ENCODE measurements at places on chromosomes 6 and 20.

- no peak for DNase-seq
These were observed 133.4 kb upstream of the KCNG1 start for GRCh38 chr20:51156041-51156982.

DNA sequence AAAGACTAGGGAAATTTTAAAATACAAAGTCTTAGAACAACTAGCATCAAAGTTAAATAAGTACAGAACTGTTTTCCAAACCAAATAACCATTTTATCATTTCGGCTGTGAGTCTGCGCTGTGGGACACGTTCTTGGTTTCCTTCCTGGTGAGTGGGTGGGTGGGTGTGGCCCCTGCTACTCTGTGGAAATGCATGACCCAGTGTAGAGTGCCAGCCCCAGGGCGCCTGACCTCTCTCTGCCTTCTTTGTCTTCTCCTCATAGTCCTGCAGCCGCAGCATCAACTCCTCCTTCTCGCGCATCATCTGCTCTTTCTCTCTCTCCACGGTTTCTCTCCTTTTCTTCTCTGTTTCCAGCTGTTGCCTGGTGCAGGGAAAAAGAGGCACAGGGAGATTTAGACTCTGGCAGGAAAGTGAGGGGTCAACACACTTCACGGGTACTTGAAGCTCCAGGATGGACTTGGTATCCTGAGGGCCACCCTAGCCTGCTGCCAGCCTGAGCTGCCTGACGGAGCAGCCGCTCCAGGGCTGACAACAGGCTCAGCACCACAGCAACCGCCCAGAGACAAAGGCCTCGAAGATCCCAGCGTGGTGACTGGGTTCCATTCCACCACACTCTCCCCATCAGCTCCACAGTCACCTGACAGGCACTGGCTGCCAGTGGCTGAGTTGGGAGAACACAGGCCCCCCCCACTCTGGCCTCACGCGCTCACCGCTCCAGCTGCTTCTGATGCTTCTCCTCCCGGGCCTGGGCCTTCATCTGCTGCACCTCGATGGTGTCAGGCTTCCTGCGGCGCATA is 48.4 kb downstream of the EZR start:
- no peak for DNase-seq

GRCh38 chr6:106568530-106568929 is 60.8 kb downstream of the RTN4IP1 start:
- peak; percentile 41 for DNase-seq

- no peak for DNase-seq
These were observed 359.0 kb downstream of the ESR1 start for GRCh38 chr6:152166497-152166896.

GRCh38 chr6:148851683-148852556 is 105.1 kb downstream of the UST start:
- DNase-seq, result no peak

DNA sequence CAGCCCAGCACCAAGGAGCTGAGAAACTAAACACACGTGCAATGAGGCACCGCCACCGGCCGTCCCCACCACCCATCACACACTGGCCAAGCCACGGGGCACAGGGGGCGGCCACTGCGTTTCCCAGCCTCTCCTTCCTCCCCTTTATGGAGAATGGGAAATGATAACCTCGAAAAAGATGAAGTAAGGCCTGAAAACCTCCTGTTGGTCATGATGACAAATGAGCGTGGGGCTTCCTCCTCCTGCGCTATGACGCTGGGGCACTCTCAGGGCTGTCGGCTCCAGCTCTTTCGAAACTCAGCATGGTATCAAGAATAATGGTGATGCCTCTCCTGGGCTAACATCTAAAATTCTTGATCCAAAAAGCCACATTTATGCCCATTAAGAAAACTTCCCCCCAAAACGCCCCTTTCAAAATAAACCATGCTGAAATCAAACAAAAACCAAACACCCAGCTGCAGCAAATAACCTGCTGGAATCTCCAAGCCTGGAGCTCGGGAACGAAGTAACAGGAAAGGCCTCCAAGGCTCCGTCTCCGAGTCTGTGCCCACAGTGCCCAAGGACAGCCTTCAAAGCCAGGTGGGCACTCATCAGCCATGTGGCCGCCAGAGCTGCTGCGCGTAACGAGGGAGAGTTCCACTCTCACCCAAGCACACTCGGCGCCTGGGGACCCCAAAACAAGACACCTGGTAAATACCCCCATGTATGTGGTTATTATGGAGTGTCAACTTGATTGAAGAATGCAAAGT is 50.0 kb downstream of the TAF4 start:
- DNase-seq, result no peak

DNA sequence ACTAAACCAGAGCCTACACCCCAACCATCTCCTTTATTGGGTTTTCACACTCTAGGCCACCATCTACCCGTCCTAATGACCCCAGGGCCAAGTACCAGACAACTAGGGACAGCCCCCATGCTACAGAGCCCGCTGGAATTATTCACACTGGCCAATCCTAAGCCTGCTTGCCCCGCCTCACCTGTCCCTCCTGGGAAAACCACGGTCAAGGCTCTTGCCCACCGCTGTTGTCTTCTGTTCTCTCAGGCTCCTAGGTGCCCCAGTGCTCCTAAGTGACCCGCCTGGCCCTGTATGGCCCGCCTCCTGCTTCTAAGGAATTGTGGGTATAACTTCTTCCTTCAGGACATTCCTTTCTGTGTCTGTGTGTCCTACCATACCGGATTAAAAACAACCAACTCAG is 453.4 kb downstream of the CD83 start:
- DNase-seq, result no peak

GRCh38 chr20:63518946-63519667 is 1.5 kb upstream of the PPDPF start:
- DNase-seq, result no peak

GRCh38 chr20:52965380-52965779 is 6.8 kb upstream of the TSHZ2 start:
- DNase-seq, result no peak

DNA sequence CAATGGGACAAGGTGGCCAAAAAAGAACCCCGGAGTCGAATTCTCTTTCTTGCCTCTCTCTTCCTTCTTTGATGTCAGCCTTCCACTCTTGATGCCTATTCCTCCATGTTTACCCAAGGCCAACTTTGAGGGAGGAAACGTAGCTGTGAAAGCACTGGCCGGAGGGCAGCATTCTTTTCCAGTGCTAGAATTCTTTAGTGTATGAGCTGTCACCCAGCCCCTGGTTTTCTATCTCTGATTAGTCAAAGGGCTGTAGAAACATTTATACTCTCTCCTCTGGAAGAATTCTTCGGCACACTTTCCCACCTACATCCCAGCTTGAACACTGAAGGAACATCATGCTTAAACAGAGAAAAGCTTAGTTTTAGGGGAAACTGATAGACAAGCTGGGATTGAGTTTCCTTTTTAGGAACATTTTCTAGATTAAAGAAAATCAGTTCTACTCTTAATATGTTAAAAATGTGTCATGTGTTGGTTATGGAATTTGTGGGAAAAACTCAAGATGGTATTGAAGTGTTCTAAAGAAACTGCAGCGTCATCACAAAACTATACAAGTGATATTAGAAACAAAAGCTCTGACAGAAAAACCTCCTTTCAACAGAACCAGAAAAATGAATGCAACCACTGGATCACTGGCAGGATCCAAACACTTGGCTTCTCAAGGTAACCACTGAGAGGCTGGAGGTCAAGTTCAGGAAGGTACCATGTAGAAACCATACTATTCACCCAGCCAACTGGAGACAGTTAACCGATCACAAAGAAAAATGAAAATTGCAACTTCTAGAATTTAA is 20.7 kb upstream of the UTRN start:
- peak; percentile 98 for DNase-seq

DNA sequence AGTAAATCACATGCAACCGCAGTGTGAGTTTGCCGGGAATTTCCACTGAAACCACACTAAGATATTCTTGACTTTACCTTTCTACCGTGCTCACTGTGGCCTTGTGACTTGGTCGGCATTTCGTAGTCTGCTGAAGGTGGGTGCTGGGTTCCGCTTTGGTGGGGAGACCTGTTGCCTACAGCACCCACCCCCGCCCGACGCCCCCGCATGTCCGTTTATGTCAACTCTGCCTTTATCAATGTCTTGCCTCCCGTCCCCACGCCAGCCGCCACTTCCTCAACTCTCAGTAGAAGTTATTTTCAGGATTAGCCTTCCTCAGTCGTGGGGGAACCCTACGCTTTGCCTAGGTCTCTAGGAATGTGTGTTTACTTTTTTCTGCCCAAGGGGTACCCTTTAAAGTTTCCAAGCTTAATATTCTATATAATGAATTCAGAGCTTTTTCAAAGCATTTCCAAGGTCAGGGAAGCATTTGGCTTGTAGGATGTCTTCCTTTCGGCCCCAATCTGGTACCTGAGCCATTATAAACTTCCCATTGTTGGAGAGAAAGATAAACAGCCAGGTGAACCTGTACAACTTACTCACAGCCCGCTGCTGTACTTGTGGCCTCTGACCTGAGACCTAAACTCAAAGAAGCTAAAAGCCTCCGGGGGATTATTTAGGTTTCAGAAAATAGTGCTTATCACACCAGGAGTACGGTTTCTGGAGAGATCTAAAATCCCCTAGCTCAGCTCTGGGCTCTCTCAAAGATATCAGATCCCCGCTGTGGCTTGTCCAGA is 54.2 kb downstream of the TBC1D7 start:
- DNase-seq, result no peak

DNA sequence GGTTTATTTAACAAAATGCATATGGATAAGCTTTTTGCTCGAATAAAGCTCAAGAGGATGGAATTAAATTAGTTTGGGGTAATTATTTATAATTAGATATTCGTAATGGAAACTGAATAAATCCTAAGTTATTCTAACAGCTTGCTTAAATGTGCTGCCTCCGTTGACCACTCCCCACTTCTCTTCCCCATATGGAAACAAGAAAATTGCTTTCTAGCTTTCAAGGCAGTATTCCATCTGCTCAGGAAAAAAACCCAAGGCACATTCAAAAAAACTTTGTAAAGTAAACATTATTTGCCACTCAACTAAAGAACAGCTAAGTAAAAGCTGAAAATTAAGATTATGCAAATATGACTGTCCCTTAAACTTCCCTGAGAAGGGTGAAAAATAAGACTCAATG is 369.2 kb downstream of the HAO1 start:
- no peak for DNase-seq

DNA sequence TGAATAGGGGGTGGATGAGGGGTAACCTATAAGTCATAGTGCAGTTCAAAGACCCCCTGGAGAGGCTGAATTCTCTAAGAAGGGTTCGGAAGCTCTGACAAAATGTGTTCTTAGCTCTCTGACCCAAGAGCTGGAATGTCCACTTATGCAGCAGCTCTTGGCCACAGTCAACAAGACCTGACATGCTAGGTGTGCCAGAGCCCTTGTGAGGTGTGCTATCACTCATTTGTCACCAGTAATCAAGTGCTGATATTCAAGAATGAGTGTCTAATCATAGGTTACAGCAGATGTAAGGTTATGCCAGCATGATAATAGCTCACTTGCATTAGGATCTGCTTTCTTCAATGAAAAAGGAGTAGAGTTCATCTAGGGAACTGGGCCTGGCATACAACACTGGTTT is 28.1 kb downstream of the TOMM6 start:
- no peak for DNase-seq

DNA sequence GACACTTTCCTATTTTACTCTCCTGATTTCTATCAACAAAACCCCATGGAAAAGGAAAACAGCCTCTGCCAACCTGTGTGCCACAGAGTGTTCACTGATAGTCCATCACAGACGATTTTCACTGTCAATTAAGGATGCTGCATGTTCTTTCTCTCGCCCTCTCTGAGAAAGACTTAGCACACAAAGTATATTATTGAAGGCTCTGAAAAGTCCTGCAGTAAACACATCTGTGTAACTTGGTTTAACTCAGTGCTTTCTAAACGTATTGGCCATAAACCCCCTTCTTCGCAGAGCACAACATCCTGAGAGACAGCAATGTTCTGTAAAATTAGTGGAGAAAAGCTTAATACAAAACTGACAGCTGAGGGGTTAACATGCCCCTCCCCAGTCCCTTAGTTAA is 26.6 kb downstream of the MDGA1 start:
- DNase-seq, result no peak
